CD4-positive, alpha-beta T cell treated with Interleukin-12 subunit alpha and Interleukin-12 subunit beta, for 1 hour (primary cell): ENCODE measurements at places on chromosomes 2 and 18.

DNA sequence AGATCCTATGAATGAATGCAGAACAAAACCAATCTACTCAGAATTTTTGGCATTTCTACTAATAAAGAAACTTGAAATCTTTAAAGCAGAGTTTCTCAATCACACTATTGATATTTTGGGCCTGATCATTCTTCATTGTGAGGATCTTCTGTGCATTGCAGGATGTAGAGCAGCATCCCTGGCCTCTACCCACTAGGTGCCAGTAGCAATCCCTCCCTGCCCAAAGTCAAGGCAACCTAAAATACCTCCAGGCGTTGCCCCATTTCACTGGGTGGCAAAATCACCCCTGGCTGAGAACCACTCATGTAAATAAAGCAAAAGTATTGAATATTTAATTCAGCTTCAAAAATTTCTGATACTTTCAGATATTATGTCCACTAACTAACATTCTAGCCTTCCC, 213.0 kb downstream of the SP3 start:
- DNase-seq, result no peak

DNA sequence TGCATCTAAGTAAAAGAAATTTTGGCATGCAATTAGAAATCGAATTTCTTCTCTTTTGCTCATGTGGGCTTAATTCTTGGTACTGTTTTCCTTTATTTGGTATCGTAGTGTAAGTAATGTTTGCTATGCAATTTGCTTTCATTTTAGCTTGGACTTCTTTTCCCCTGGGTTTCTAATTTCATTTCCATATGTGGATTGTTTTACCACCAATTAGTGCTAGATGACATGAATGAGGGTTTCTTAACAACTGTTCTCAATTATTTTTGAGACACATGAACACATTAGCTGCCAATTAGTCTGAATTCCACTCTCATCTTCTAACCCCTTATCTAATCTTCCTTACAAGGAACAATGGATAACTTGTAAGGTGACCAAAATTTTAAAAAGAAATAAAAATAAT, 1047.2 kb upstream of the PIK3C3 start:
- DNase-seq, result no peak

DNA sequence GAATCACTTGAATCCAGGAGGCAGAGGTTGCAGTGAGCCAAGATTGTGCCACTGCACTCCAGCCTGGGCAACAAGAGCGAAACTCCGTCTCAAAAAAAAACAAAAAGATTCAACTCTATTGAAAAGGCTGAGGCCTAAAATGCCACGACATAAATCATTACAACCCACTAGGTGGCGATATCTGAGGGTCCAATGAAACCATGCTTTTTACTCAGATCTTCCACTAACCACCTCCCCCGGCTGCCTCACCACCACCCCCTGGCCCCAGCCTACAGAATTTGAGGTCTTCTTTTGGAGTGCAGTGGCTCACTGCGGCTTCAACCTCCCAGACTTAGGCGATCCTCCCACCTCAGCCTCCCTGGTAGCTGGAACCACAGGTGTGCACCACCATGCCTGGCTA, 57.5 kb downstream of the AP1S3 start:
- DNase-seq, result peak; percentile 50

DNA sequence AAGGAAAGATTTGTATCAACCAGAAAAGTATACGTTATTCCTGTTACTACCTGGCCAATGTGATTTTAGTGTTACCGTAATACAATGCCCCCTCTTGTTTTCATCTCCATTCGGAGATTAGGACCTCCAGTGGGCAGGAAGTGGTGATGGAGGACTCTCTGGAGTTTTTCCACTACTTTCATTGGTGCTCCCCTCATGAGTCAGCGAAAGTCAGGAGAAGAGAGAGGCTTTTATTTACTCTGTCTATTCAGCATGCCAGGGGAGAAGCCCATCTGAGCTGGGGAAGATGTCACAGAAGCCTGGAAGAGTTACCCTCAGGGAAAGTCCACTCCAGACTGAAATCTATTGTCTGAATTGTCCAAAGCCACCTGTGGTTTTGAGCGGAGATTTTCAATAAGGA, 88.2 kb upstream of the THUMPD2 start:
- DNase-seq, result no peak

DNA sequence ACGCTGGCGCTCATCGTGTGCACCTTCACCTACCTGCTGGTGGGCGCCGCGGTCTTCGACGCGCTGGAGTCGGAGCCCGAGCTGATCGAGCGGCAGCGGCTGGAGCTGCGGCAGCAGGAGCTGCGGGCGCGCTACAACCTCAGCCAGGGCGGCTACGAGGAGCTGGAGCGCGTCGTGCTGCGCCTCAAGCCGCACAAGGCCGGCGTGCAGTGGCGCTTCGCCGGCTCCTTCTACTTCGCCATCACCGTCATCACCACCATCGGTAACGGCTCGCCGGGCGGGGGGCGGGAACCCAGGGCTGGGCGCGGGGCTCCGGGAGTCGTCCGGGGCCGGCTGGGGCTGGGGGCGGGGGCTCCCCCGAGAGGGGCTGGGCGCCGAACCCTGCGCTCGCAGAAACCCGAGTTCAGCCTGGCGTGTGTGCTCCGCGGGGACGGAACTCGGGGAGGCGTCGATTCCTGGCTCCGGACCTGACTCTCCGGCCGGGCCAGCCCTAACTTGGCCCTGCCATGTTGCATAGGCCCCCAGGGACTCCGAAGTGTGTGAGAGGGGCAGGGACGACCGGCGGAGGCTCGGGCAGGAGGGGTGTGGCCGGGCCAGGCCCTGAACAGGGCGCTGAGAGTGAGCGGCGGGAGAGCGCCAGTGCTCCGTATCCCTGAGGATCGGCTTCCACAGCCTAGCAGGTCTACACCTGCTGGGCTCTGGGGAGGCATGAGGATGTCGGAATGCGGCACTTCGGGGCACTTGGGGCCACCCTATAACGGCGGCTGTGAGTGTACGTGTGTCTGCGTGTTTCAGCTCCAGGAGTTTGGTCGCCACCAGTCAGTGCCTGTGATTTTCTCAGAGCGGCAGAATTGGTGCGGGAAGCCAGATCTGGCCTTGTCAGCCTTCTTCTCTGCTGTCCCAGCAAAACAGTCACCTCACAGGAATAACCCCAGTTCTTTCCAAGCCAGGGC, 651 bp downstream of the KCNK3 start:
- no peak for DNase-seq

- no peak for DNase-seq
Measured at GRCh38 chr2:29042561-29043075, 31.7 kb downstream of the PCARE start.

GRCh38 chr2:216633616-216634369, 573 bp downstream of the IGFBP2 start:
- DNase-seq, result no peak

DNA sequence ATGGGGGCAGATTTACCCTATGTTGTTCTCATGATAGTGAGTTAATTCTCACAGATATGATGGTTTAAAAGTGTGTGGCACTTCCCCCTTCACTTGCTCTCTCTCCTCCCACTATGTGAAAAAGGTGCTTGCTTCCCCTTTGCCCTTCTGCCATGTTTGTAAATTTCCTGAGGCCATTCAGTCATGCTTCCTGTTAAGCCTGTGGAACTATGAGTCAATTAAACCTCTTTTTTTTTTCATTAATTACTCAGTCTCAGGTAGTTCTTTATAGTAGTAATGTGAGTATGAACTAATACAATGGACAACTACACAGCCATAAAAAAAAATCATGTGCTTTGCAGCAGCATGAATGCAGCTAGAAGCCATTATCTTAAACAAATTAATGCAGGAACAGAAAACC, 118.5 kb downstream of the CALCRL start:
- DNase-seq, result no peak

DNA sequence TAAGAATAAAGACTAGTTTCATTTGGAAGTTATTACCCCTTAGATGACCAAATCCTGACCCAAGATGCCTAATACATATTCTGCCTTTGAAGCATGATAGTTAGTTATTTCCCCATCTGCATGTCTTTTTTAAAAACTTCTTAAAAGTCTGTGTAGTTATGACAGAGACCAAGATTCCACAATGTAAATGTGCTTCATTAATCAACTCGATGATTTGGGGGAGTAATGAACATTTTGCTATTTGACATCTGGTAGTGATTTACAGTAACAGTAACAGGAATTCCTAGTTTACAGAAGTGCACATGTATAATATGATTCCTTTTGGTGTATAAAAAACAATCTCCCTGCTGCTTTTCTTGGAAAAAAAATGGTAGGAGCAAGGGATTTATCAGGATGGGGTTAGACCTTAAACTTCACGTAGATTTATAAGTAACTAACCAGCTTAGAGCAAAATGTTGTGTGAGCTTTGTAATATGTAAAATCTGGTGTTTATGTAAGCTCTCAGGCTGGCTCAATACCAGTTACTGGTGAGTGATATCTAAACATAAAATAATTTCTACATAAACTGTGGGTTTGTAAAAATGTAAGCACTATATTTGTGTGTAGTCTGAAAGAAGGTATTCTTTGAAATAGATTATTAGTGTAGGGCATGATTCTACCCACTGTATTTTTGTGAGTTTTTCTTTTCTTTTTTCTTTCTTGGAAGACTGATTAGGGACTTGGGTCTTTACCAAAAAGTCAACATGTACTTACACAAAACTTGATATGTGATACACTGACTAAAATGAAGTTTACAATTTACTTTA, 641.6 kb downstream of the EPHA4 start:
- DNase-seq, result no peak

- DNase-seq, result no peak
Measured at GRCh38 chr18:55268151-55268601, 308.9 kb upstream of the CCDC68 start.

DNA sequence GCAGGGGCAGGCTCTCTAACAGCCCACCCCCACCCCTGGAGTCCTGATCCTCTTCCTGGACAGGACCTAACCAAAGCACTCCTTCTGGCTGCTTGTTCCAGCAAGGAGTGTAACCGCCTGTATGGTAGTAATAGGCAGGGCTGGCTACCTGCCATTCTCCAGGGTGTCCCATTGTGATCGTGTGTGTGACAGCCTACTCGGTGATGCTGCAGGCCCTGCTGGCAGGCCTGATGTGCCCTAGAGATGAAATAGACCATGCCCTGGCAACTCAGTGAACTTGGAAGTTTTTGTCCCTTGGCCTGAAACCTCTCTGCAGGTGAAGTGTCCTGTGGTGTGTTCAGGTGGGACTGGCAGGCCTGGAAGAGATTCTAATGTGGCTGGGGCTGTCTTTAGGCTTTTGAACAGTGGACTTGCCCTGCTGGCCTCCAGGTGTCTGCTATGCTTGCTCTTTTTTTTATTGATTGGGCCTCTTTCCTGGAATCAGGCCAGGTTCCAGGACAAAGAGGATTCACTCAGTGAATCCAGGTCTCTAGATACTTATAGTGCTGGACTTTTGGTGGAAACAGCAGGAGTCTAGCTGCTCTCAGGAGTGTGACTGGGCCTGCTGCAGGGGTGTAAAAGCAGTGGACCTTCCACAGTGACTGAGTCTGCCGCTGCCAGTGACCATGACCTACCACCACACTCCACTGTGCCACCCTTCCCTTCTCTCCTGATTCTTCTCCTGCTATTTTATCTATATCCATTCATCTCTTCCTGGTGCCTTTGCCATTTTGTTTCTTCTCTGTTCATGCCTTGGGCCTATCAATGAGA, 132.1 kb downstream of the CTIF start:
- no peak for DNase-seq

DNA sequence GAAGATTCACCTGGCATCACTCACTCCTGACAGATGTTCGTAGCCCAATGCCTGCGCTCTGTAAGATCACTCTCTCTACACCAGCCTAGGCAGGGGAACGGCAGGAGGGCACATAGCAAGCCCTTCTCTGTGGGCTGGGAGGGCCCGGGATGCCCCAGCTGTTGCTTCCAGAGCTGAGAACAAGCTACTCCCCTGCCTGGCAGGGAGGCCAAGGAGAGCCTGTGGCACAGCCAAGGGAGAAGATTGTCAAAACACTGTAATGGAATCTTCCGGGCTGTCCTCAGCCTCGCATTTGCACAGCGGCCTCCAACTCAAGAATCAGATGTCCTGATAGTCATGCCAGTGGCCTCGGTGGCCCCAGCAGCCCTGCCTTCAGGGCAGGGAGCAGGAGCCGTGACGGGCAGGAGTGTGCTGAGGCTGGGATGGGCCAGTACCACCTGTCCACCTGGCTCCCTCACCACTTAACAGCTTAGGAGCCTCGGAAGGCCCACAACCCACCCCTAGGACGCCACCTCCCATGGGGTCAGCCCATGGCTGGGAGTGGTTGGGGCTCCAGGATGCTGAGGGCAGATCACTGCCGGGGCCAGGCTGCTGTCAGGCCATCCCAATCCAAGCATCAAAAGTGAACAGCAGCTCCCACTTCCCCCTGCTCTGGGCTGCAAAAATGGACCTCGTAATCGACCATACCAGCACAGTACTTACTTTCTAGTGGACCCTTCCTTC, 21.9 kb upstream of the SLC35F6 start:
- DNase-seq, result no peak

GRCh38 chr18:44686156-44686555, 5.5 kb downstream of the SETBP1 start:
- DNase-seq, result no peak

- DNase-seq, result no peak
Measured at GRCh38 chr2:9492927-9493326, 18.6 kb downstream of the IAH1 start.

DNA sequence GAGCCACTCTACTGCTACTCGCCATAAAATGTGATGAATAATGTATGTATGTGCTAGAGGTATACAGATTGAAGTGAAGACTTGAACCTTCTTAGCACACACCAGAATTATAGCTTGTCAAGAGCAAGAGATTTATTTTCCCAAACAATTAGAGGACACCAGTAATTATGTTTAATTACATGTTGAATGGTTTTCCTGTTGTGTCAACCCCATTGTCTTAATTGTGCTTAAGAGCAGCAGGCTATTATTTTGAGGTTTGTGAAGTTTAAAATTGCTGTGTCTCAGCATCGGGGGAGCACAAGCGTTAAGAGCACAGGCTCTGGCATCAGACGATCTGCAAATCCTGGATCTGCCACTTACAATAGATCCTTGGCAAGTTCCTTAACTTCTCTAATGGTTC, 29.0 kb downstream of the KIF5C start:
- DNase-seq, result no peak

GRCh38 chr18:38887671-38888020, 1322.0 kb upstream of the CELF4 start:
- no peak for DNase-seq

- DNase-seq, result no peak
Measured at GRCh38 chr2:231001036-231001435, 5.1 kb downstream of the SPATA3 start.
